ENCODE measurements at places on chromosomes 4 and X.
A peak's percentile ranks its signal among the peaks of the same experiment; 100 is the strongest.

DNA sequence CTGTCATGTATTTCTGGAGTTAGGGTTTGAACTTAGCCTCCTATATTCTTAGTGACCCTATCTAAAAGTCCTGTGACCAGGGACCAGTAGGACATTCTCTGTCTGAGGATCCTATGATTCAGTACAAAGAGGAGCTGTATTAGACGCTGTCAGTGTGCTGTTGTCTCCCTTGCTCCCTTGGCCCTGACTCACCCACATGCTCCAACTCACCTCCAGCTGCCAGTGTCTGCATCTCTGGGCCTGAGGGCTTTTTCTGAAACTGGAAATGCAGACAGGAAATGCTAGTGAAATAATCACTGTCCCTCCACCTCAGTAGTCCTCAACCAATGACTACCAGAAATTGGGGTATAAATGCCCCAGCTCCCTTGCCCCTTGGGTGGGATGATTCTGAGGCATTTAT lies 535.3 kb upstream of the RPS6KA3 start:
- DNase-seq = no peak

GRCh38 chr4:73734530-73735001 lies 5.8 kb upstream of the CXCL8 start:
- DNase-seq = peak; percentile 71

DNA sequence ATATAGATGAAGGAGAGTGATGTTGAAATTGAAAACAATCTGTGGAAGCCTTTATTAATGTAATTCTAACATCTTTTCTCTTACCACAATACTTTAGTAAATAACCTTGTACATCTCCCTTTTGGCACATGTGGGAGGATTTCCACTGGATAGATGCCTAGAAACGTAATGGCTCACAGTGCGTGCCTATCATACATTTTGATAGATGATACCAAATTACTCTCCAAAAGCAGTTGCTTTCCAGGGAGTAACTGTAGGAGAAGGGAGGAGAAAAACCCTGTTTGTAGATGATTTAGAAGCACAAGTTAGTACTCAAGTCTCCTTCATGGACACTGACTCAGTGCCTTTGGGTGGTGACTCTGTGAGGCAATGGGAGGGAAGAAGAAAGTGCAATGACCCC lies 476.3 kb downstream of the CCSER1 start:
- peak; percentile 2 for DNase-seq

GRCh38 chr4:17098996-17099395 lies 200.6 kb upstream of the LDB2 start:
- DNase-seq = no peak

DNA sequence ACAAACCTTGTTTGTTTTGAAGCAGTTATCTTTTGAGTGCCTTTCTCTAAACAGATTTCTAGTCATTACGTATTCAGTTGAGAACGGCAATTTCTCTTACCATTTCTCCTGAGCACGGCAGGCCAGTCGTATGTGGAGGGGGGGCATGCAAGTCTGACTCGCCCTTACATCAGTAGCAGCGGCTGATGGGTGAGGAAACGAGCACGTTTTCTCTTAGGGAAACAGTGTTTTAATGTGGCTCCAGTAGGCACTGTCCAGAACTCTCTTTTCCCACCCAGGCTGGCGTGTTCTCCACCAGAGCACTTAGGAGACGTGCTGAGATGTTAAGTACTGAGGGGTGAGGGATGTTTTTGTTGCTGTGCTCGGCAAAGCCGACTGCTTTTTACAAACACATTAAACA lies 240.5 kb downstream of the STIM2 start:
- no peak for DNase-seq

- no peak for DNase-seq
Measured at GRCh38 chr4:156858071-156858470, 113.5 kb downstream of the PDGFC start.

GRCh38 chr4:189828081-189828697 lies 112.5 kb upstream of the FRG1 start:
- no peak for DNase-seq

DNA sequence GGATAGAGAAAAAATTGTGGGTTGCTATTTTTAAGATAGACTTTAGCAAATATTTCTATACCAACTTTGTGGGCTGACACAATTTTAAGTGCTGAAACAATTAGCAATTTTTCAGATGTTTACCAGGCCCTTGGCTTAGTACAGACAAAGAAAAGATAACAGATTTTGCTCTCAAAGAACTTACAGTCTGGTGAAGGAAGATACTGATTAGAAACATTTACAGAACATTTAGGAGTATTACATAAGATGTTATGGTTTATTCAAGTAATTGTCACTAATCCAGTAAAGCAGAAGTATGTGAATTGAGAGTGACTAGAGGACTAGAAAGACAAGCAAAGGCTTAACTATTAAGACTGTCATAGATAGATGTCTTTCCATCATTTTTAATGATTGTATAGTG lies 35.3 kb upstream of the NDUFC1 start:
- DNase-seq = no peak

DNA sequence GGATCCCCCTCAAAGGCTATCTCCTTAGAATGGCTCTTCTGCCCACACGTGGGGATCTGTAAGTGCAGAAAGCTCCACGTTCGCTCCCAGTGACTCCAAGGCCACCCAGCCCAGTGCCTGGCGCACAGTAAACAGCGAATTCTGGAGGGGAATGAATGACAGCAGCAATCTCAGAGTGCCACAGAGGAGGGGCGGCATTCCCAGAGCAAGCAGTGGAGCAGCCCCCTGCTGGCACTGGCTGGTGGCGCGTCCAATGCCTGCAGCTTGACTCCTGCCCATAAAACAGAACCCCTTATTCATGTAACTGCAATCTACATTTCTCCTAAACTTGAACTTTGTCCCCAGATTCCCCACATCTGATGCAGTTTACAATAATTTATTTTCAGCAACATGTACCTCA lies 6.9 kb upstream of the HELT start:
- no peak for DNase-seq

- DNase-seq = peak; percentile 41
Measured at GRCh38 chr4:610411-611261, 14.7 kb upstream of the PDE6B start.

DNA sequence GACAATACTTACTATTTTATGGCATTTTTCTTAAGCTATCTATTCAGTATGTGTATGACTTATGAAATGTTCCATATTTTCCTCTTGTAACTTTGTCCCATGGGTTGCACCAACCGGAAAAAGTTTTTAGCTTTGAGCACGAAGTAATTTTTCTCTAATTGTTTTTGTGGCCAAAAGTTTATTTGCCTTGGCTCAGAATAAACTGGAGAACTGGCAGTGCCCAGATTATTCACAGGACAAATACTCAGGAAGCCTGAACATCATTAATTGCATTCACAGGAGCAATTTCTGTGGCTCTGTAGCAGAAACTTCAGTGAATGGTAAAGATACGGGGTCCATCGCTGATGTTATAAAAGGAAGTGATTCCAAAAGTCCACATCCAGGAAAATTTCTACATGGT lies 184.5 kb downstream of the ARHGAP10 start:
- DNase-seq = peak; percentile 23

GRCh38 chrX:27995611-27996010 lies 14.4 kb upstream of the DCAF8L1 start:
- no peak for DNase-seq

- no peak for DNase-seq
Measured at GRCh38 chrX:40007756-40008705, 89.7 kb downstream of the BCOR start.

- peak; percentile 87 for DNase-seq
Measured at GRCh38 chr4:105246712-105247111, 100.0 kb downstream of the TET2 start.

DNA sequence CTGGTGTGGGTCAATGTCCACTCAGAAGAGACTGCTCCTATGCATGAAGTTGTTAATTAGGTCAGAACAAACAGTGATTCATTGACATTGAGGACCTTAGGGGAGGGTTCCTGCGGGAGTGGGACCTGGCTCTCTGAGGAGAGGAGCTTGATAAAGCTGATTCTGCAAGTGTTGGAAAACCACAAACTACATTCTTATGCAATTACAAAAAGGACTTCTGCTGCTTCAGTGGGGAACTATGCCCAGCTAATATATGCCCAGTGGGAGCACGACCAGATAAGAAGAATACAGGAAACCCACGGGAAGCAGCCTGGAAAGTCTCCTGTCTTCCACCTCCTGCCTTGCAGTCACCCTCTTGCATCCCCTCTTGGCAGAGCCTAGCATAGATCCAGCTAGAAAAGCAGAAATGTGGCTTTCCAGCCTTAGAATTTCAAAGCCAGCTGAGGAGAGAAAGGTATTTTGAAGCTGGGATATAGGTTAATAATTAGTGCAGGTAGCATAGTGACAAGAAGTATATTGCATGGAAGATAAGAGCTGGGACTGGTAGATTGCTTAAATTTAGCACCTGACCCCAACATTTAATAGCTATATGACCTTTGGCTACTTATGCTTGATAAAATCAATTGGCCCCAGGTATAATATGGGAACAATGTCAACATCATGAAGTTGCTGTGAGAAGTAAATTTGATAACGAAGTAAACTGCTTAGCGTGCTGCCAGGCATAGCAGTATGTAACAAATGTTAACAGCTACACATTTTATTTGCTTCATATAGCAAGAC lies 34.9 kb upstream of the UGT8 start:
- peak; percentile 0 for DNase-seq

DNA sequence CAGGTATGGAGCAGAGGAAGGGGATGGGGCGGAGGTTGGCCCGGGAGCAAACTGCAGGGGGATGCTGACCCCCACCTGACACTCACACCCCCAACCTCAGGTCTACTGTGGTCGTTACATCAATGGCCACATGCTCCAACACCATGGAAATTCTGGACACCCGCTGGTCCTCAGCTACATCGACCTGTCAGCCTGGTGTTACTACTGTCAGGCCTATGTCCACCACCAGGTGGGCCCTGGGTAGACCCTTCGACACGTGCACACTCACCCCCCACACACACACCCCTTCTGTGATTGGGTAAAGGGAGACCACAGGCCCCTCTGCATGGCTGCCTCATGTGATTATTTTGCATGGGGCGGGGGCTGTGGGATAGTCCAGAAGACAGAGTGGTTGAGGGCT lies 2.2 kb upstream of the ERAS start:
- DNase-seq = no peak

DNA sequence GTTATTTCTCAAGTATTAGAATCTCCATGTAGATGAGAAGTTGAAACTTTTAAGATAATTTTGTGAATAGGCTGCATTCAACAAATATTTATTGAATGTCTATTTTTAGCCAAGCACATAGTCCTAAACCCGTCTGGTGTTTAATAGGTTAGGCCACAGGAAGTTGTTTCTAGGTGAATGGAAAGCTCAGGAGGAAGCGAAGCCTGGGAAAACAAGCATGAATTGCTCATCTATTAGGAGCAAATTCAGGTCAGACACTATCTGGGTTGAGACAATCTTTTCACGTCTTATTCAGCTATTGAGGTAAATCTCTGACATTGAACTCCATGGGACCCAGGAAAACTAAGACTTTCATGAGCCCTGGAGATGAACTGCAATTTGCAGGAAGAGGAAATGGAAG lies 43.1 kb upstream of the FREM3 start:
- DNase-seq = peak; percentile 12

GRCh38 chr4:184337907-184338306 lies 120.2 kb upstream of the ENPP6 start:
- no peak for DNase-seq

DNA sequence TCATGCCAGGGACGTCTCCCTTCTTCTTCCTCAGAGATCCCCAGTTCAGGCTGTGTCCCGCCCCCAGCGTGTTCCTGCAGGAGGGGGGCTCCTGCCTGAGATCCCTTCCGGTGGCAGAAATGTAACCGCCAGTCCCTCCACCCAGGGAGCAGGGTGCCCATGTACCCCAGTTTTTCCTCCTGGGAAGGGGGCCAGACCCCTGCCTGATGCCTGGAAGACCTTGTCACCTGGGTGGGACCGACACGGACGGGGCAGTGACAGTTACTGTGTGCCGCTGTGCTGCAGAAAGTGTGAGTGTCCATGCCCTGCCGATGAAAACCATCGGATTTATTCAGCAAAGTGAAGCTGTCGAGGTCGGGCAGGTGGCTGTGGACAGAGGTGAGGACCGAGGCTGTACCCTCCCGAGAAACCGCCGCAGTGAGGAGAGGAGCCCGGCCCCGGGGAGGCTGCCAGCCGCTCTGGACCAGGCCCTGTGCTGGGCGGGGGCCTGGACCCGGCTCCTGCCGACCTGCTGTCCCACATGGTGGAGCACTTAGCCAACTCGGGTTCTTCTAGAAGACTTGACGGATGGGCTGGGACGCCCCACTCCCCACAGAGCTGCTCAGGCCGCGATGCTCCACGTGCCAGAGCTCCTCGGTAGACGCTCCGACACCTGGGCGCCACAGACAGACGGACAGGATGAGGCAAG lies 36.7 kb upstream of the HMX1 start:
- no peak for DNase-seq

DNA sequence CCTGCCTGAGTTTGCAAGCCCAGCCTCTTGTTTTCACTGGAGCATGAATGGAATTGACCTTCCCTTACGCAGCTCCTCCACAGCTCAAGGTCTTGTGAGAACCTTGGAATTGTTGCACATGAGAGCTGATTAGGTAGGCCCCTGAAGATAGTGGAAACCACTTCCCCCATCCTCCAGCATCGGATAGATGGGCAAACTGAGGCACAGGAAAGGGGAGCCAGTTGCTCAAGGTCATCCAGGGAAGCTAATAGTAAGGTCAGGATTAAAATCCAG lies 27.2 kb downstream of the PJA1 start:
- DNase-seq = no peak

DNA sequence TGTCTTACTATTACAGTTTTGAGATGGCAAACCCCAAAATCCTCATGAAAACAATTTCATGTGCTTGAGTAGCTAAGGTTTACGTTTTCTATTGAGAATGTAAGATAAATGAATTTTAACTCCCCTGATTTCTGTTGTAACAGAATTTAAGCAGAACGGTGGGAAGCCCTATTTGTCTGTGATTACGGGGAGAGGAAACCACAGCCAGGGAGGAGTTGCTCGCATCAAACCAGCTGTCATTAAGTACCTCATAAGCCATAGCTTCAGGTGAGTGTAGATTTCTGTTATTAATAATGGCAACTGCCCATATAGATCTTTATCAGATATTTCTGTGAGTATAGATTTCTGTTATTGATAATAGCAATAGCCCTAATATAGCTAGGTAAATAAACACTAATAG lies 44.2 kb upstream of the RHOH start:
- DNase-seq = no peak

DNA sequence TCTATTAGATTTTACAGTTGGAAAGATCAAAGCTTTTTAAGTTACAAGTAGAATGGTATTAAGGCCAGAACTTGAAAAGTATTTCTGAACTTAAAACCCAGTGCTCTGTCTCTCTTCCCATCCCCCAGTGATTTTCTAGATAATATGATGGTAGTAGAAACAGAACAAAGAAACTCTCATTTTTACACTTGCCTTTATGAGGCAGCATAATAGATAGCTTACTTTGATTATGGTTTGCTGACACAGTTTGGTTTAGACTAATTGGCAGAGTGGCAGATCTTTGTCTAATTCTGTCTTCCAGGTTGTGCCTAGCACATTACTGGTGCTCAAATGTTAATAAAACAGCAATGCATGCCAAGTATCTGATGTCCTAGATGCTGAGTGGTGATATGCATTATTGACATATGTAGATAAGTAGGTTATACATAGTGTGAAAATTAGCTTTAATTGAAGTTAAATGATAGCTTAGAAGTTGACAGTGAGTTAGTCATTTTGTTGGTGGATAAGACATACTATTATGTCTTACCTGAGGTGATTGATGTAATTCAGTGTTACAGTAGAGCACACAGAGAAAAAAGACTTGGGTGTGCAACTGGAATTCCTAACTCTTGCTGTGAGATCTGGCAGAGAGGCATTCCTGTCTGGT lies 4.3 kb upstream of the RAPGEF2 start:
- DNase-seq = no peak

- no peak for DNase-seq
Measured at GRCh38 chr4:116953947-116954346, 131.4 kb downstream of the TRAM1L1 start.

All from fibroblast of pulmonary artery (primary cell).